ENCODE measurements at places on chromosomes 1 and 21.

DNA sequence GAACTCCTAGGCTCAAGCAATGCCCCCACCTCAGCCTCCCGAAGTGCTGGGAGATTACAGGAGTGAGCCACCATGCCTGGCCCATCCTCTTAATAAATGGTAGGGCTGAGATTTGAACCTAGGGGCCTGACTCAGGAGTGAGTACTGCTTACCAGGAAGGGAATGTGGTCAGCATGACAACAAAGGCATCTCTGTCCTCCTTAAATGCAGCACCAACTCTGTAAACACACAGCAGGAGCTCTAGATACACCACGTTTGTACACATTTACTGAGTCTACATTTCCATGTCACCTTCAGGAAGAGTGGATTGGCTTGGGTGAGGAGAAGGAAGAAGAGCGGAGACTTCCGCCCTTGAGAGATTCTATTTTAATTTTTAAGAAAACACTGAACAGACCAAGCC is 38.5 kb downstream of the HIVEP3 start:
- no peak for DNase-seq

- DNase-seq = no peak
Measured at GRCh38 chr1:1191734-1192133, 14.7 kb downstream of the TNFRSF18 start.

- DNase-seq = no peak
Measured at GRCh38 chr1:5667513-5668325, 324.5 kb downstream of the NPHP4 start.

DNA sequence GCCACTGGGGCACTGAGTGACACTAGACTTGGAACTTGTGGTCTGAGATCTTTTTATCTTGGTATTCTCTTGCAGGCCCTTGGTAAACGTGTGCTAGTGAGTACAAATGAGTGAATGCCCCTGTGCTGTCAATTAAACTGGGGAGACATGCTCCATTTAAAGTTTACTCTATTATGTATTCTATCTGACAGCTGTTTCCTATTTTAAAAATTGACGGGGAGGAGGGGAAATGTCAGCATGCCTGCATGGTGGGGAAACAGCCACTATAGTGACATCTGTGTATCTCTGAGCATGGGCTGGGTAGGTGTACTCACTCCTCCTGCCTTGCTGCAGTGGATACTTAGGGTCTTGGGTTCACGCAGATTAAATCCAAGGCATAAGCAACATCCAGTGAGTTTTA is 59.0 kb upstream of the IKBKE start:
- no peak for DNase-seq

DNA sequence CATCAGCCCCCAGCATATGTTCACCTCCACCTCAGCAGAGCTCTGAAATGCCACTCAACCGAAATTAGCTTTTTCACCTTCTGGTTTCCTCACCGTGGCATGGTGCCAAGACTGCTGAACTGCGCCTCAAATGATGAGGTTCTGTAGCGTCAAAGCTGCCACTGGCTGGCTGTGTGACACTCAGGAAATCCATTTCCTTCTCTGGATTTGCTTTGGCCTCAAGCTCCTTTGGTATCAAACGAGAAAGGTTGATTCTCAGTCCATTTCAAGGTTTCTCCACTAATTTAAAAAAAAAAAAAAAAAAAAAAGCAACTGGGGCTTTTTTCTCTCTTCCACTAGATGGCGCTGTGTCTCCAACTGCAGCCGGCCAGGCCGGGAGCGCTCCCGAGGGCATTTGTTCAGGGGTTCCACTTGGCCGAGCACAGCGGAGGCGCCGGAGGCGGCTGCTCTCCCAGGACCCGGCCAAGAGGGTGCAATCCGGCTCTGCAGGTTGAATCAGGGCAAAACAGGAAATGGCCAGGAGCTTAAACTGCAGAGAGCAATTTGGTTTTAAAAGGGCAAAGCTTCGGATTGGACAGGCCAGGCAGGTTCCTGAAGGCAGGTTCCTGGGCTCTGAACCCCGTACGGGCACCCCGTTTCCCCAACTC is 26.5 kb upstream of the PLA2G2C start:
- DNase-seq = peak; percentile 29

GRCh38 chr1:182113879-182114626 is 52.5 kb upstream of the ZNF648 start:
- no peak for DNase-seq

GRCh38 chr1:231231511-231231910 is 9.5 kb upstream of the GNPAT start:
- DNase-seq = no peak

GRCh38 chr1:24714859-24715520 is 30.3 kb upstream of the CLIC4 start:
- no peak for DNase-seq

DNA sequence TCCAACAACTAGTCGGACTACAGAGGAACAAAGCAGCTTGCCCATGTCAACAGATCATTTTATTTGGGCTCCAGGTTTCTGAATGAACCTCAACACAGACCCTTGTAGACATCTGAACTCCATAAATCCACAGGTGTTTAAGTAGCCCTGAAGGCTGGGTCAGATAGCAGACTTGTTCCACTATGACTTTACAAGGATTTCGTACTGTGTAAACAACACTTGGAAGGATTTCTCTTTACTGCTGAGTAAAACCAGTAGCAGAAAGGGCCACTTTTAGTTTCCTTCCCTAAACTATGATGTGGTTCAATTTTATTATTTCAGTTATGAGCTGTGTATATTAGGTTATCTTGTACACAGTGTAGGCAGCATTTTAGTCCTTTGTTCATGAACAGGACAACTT is 316.4 kb upstream of the ADGRL2 start:
- DNase-seq = no peak

GRCh38 chr1:2085080-2085479 is 34.9 kb downstream of the PRKCZ start:
- no peak for DNase-seq

GRCh38 chr1:237673631-237674030 is 217.1 kb downstream of the ZP4 start:
- no peak for DNase-seq

Data from activated T-helper 9 cell treated with anti-CD3 and anti-CD28 coated beads, Interleukin-2, amount 50 U/mL, for 16 hours (primary cell).